ENCODE measurements at places on chromosomes 6 and 20.

DNA sequence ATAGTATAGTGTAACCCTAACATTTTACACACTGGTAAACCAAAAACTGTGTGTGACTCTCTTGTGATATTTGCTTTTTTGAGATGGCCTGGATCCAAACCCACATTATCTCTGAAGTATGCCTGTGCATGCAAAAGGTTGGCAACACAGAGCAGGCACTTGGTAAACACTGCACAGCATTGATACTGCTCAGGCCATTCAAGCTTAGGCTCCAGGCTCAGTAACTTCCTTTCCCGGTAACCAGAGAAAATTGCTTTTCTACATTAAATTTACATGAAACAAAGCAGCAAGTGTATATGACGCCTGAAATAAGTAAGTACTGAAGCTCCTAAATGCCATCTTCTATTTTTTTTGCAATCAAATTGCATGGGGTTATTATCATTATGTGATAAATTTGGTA is 205.7 kb downstream of the EPM2A start:
- DNase-seq, result no peak

DNA sequence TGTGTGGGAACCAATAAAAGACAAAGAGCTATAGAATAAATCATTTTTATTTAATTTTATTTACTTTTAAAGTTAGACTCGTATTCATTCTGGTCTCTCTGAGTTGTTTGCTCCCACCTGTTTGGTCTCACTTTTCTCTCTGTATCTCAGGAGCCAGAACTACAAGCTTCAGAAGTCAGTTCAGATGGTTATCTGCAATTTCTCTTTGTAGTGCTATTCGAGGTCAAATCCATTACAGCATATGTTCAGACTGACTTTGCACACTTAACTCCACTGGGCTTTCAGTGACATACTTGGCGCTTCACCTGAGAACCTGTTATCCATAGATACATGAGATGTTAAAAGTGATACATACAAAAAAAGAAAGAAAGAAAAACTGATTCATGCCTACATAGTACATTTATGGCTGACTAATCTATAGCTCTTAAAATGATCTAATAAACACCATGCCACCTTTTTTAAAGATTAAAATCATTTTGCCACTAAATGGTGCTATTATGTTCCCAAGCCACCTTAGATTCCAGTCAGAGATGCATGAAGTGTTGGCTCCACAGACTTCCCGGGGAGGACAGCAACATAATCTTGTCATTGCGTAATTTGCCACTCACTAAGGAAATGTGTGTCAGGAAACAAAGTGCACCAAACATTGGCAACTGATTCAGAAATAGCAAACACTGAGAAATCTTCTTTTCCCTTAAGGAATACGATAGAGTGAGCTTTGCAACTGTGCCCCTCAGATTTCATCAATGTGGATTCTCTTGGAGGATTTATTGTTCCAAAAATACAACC is 396.7 kb downstream of the HACE1 start:
- no peak for DNase-seq

GRCh38 chr6:157013649-157014304 is 236.6 kb downstream of the ARID1B start:
- no peak for DNase-seq

DNA sequence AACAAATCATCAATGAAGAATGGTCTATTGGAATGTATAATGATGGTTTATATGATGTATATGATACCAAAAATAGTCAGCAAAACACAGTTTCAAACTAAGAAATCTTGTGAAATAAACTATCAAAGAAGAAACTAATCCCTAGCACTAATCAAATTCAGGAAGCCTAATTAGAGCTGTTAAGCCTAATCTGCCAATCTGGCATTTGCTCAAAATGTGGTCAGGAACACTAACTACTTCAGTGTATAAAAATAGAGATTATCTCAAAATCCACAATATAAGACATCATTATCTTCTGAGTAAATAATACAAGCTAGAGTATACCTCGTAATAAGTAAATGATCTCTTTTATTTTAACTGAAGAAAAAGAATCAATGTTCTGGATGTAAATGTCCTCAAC is 12.8 kb upstream of the AKAP7 start:
- DNase-seq, result no peak

DNA sequence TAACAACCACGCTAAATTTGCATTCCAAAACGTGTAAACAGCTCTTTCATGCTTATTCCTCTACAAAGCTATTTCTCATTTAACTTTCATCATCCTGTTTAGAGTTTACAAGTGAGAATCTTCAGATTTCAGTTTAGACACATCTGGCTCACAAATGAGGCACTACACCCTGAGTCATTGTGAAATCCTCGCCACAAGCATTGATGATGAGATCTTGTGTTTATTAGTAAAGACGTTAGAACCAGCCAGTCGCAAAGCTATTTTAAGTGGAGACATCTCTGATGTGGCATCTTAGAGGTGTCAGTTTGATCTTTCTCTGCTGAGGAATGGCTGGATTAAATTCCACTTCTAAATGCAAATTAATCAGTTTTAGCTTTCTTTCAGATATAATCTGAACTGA is 8.3 kb upstream of the ISM1 start:
- no peak for DNase-seq

- DNase-seq, result no peak
These were observed 42.3 kb downstream of the RALGAPB start for GRCh38 chr20:38514947-38515346.

- no peak for DNase-seq
These were observed 65.0 kb upstream of the ASCC3 start for GRCh38 chr6:100946021-100946540.

- no peak for DNase-seq
These were observed 535.0 kb downstream of the PKHD1 start for GRCh38 chr6:51552435-51552834.

DNA sequence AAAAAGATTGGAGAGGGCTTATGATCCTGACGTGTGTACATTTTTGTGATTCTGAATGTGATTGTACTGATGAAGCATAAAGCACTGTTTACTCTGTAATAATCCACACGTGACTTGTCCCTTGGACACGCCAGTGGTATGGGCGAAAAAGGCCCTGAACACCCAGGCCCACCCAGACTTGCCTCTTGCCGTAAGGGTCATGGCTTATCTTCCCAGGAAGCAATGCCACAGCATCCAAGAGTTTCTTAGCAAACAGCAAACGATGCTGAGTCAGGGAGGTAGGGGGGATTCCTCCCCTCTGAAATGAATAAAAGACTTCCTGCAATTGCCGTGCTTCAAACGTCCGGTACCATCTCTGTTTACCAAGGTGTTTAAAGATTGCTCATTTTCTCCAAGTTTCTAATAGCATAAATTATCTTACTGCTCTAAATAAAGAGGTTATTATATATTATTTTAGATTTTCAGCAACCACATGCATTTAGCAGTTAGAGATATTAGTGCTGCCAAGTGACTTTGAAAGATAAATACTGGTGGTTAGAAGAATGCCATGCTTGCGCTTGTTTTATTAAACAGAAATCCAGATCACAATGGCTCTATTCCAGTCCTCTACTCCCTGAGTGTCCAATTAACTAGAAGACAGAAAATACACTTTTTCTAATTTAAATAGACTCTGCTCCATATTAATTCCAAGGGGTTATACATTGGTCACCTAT is 212.8 kb upstream of the CST7 start:
- DNase-seq, result no peak

DNA sequence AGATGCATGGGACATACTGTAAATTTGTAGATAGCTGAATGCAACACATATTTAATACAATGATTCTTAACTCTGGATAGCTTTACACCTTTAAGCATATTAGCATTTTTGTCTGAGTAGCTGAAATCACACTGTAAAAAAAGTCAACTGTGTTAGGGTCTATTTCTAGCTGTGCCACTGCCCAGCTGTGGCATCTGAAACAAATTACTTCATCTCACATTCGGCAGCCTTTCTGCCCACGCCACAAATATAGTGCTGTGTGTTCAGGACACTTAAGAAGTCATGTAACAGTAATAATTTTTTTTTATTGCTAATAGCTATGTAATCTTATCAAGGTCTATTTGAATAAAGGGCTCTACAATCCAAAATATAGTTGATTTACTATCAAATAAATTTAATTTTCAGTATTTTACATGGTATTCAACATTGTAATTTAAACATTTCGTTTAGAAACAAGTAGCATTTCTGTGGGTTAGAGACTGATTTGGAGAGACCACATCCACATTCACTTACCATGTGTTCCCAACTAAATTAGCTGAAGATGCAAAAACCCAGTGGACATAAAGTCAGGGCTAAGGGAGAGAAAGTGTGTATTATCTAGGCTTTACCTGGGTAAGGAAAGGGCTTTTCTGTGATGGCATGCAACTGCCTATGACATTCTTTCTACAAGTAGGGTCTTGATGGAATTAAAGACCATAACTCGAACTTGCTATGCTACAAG is 276.7 kb downstream of the PLCB1 start:
- DNase-seq, result no peak

DNA sequence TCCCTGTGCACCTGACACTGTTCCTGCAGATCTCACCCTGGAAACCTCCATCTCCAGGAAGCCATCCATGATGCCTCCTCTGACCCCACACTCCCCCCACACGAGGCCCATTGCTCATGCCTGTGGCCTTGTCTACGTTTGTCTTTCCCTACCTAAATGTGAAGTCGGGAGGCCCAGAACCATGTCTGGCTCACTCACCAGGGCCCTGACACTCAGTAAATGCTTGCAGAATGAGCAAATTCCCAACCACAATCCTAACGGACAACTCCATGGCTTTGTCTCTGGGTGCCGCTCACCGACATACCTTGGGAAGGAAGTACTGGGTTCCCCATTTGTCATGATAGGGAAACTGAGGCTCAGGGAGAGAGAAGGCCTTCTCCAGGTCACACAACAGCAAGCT is 7.3 kb downstream of the PEDS1 start:
- no peak for DNase-seq

GRCh38 chr6:33417128-33417902 is 592 bp downstream of the CUTA start:
- DNase-seq, result no peak

DNA sequence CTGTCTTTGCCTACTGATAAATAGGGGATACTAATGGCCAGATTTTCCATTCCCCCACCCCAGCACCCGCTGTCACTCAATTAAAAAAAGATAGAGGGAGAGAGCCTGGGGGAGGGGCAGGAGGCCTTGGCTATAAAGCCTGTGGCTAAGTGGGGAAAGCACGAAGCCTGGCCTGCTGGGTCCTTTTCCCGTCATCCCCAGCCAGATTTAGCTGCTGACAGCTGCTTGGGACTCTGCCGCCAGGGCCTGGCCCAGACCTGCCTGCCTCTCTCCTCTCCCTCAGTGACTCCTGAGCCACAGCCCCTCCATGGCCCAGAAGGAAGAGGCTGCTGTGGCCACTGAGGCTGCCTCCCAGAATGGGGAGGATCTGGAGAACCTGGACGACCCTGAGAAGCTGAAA is at the start of gene APOBEC2:
APOBEC2 (plus strand) TSS at position 162 of the 400 bp plus-strand sequence; CDS start at position 308, 146 bp downstream.
- DNase-seq, result no peak

- DNase-seq, result no peak
These were observed 10.2 kb upstream of the NEDD9 start for GRCh38 chr6:11242711-11243110.

DNA sequence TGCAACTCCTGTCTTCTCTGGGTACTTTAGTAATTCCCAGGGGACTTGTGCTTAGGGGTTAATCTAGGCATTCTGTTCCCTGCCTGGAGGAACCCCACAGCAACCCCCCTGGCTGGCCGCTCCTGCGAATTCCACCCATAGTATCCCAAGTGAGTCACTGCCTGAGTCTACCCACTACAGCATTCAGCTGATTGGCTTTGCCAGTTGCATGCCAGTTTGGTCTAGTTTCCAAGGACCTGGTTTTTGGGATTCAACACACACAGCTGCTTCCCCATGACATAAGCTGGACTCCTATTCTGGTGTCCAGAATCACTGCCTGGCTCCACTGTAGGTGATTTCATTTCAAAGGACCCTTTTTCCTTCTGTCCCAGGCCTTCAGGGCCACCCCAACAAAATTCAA is 40.3 kb downstream of the PLCG1 start:
- DNase-seq, result no peak

- no peak for DNase-seq
These were observed 67.1 kb downstream of the LRFN2 start for GRCh38 chr6:40520084-40520483.

- no peak for DNase-seq
These were observed 912 bp downstream of the EYA4 start for GRCh38 chr6:133241901-133242636.

GRCh38 chr6:34172961-34173775 is 27.3 kb upstream of the GRM4 start:
- no peak for DNase-seq

DNA sequence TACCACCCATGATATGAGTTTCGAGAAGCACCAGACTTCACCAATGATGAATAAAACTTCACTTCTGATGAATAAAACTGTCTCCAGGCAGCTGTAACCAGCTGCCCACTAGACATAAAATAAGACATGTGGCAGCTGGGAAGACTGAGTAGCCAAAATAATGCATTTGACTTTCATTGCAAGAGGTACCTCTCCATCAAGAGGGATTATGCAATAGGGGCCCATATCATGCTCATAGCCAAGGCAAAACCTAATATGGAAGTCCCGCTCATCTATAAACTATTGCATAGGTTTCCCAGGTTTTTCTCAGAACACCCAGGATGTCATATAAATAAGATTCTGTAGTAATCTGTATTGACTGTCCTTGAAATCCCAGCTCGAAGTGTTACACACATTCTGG is 155.5 kb downstream of the SIM1 start:
- no peak for DNase-seq

DNA sequence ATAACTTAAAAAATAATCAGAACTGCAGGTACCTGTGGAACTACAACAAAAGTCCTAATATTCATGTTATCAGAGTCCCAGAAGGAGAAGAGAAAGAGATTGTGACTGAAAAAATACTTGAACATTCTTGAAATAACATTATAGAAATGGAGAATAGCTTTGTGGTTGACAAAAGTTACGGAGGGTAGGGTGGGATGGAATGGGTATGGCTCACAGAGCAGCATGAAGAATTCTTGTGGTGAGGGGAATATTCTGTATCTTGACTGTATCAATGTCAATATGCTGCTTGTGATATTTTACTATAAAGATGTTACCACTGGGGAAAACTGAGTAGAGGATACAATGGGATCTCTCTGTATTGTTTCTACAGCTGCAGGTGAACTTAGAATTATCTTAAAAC is 122.5 kb downstream of the DST start:
- DNase-seq, result no peak

GRCh38 chr6:155196911-155197310 is 66.9 kb upstream of the CLDN20 start:
- no peak for DNase-seq

DNA sequence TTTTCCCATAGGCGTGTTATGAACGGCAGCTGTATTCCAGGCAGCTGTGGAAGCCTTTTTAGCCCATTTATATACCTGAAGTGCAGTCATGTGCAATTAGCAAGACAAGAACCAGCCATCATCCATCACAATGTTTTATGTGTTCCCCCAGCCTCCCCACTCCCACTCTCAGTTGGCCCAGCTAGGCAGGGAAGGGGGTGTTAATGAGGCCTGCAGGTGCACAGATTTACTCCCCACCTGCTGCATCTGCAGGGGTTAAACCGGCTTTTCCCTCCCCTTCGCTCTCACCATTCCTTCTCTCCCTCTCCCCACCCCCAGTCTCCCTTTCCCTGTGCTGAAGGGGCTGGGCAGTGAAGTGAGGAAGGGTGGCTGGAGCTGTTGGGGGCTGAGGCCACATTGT is 149.8 kb upstream of the AKAP12 start:
- no peak for DNase-seq
